Foreskin fibroblast (primary cell): ENCODE measurements at places on chromosomes 7 and 10.

DNA sequence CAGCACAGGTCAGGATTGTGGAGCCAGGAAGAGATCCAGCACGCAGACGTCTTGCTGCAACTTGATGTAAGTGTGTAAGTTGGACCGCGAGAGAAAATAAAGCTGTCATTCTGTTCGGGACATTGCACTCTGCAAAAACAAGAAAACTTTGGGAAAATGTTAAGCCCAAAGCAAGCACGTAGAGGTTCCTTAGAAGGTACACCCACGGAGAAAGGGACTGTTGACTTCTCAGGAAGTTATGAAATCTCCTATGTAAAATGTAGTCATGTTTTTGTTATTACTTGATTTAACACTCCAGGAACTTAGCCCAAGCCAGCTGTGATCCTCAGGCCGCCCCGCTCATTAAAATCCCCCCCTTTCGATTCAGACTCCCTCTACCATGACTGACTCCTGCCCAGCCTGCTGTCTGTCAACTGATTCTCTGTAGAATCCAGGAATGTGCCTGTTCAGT is 196.1 kb upstream of the TCF7L2 start:
- DNase-seq: peak; percentile 36

DNA sequence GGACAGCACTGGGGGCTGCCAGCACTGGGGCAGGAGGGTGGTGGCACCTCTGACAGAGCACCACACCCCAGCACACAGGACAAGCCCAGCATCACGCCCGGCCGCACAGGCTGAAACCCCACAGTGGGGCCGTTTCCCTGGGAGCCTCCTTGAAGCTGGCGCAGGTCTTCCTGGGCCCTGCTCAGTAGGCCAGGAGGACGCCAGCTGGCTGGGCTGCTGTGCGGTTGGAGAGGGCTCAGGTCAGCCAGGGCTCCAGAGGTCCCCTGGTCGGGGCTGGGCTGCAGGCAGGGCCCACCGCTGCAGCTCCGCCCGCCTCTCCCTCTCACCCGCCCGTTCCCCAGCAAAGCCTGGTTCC is 137.3 kb downstream of the TCERG1L start:
- no peak for DNase-seq

- DNase-seq: peak; percentile 31
Measured at GRCh38 chr7:66921918-66922486, 977 bp downstream of the TMEM248 start.

DNA sequence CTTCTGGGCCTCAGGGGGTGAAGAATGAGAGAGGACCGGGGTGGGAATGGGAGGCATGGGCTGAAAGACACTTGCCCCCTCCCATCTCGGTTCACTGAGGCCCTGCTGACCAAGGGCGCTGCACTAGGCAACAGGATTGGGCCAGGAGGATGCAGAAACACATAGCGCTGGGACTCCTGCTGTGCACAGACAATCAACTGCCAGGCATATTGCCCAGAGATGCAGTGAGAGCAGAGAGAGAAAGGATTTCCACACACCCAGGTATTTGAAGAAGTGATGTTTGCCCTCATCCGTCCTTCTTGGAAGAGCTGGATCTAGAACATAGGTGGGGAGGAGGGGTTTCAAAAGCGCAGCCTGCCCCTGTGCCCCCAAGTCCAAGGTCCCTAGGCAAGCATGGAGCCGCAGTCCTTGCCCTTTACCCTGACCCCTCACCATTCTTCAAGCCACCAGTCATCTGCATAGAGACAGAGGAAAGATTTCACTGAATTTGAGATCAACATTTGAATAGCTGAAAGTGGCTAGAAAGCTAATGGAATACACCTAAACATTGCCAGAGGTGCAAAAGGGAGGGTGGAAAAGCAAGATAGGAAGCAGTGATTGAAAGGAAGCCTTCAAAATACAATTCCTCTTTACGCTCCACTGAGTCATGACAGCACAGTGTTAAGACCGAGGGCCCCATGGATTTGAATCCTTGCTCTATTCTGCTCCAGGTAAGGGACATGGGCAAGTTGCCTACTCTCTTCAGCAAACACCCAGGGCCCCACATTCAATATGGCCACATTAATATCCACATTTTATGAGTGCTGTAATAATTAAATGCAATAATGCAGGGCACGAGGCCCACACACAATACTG is 44.2 kb upstream of the TNS3 start:
- no peak for DNase-seq

DNA sequence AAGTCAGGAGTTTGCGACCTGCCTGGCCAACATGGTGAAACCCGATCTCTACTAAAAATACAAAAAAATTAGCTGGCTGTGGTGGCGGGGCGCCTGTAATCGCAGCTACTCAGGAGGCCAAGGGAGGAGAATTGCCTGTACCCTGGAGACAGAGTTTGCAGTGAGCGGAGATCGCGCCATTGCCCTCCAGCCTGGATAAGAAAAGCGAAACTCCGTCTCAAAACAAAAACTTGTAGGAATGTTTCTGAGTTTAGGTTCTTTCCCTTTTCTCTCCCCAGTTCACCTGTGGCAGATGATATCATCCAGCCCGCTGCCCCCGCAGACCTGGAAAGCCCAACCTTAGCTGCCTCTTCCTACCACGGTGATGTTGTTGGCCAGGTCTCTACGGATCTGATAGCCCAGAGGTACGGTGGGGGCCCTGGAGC is 138.8 kb upstream of the BTBD16 start:
- no peak for DNase-seq

DNA sequence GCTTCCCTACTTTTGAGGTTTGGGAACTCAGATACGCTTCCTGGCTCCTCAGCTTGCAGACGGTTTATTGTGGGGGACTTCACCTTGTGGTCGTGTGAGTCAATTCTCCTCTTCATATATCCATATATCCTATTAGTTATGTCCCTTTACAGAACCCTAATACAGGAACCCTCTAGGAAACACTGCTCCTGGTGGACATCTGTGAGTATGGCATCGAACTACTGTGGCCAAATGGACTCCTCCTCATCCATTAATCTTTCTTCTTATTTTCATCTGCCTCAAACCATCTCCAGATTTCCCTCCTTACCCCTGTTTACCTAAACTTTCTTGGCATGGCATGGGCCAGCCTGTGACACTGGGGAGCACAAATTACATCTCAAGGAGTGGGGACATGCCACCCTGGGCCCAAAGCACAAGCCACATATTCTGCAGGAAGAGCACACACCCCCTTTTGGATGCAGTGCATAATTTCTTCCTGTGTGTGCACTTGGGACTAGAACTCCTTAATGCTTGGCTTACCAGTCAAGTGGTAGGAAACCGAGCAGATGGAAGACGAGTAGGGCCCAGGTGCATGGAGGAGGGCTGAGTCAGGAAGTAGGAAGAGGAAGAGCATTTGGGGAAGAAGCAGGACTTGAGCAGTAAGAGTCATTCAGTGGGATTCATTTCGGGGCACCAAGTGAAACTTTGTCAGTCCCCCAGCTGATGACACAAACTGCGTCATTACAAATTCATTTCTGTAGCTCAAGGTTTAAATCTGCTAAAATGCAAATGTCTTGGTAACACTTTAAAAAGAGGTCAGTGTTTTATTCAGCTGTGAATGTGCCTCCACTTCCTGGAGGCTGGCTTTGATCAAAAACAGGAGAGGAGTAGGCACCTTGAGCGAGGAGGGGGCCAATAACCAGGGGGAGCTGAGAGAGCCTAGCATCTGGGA is 80.8 kb upstream of the PLXNA4 start:
- no peak for DNase-seq

- no peak for DNase-seq
Measured at GRCh38 chr10:102654566-102654965, 10.3 kb downstream of the TRIM8 start.

GRCh38 chr10:92327445-92328433 is 36.8 kb downstream of the MARCHF5 start:
- DNase-seq: no peak

DNA sequence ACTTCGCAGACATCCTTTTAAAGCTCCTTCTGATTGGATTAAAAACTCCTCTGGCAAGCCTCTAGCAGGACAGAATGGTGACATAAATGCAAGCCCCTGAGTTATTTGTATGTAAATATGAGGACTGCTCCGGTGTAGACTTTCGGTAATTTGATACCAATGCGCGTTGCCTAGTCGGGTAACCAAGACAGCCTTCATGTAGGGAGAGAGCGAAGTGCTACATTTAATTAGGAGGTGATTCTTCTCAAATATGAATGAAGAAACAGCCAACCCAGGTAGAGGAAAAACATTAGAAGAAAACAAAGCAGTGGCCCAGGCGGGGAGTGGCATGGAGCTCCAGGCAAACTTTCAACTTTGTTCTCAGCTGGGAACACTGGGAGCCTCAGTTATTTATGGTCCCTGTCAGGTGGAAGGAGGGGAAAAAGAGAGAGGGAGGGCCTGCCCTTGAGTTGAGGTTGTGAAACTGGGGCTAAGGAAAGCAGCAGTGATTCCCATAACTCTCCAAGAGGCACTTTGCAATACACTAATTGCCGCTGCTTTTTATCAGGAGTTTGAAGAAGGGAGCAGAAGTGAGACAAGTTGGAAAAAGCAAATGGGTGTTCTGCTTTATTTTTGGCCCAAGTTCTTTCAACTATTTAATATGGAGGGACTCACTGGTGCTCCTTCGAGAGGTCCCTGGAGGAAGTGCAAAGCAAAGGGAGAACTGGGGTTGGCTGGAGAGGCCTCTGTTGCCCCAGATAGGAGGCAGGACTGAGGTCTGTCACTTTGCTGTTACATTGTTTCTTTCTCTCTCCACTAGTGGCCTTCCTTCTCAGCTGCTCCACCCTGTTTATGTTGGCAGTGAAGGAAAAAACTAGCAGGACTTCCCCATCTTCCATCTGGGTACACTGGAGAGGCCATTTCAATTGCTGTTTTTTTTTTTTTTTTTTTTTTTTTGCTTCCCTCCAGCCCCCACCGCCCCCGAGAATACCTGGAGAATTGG is 234.6 kb upstream of the CCDC6 start:
- DNase-seq: no peak

- peak; percentile 36 for DNase-seq
Measured at GRCh38 chr10:73517166-73517888, 21.5 kb upstream of the PPP3CB start.

GRCh38 chr10:68086011-68086410 is 10.9 kb upstream of the HERC4 start:
- DNase-seq: peak; percentile 61

DNA sequence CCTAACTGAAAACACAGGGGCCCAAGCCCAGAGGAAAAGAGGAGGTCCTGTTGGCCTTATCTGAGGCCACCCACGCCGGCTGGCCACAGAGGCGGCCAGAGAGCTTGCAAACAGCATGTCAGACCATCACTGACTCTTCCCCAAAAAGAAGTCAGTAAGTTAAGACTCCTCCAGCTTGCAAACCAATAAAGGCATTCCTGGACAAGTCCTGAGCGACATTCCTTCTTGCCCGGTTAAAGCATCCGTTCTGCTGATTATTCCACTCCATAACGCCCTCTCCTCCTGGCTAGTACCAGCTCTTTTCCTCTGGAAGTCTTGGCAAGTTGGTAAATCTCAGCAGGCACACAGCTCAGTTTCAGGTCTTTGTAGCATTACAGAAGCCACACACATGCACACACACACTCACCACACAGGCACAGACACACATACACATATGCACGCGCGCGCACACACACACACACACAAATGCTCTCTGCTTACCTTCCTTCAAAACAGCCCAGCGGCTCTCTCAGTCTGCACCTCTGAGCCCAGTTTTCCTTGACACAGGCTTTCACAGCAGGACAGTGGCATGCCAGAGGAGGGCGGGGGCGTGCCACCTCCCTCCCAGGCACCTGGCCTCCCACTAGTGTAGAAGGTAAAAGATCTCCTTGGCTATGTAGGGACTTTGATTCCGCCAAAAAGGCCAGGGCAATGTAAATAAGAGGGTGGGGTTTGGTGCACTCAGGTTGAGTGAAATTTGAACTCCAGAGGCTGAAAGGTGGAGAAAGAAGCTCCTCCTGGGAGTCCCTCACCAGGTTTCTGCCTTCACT is 201.4 kb downstream of the TNS3 start:
- DNase-seq: no peak

- no peak for DNase-seq
Measured at GRCh38 chr10:62451611-62451975, 77.4 kb downstream of the ZNF365 start.

DNA sequence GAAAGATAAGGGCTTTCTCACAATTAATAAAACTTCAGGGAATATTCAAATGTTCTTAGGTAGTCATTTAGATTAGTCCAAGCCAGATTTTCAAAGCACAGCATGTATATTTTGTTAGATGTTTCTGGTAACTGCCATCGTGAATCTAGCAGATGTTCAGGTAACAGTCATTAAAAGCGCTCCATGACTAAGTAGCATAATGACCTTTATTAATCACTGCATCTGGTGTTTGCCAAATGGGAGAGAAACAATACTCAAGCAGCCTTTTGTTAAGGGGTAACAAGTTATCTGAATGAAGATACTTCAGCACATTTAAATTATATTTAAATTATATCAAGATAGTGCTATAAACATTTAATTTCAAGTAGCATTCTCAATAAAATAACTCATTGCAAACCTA is 47.5 kb downstream of the USP6NL start:
- DNase-seq: no peak

DNA sequence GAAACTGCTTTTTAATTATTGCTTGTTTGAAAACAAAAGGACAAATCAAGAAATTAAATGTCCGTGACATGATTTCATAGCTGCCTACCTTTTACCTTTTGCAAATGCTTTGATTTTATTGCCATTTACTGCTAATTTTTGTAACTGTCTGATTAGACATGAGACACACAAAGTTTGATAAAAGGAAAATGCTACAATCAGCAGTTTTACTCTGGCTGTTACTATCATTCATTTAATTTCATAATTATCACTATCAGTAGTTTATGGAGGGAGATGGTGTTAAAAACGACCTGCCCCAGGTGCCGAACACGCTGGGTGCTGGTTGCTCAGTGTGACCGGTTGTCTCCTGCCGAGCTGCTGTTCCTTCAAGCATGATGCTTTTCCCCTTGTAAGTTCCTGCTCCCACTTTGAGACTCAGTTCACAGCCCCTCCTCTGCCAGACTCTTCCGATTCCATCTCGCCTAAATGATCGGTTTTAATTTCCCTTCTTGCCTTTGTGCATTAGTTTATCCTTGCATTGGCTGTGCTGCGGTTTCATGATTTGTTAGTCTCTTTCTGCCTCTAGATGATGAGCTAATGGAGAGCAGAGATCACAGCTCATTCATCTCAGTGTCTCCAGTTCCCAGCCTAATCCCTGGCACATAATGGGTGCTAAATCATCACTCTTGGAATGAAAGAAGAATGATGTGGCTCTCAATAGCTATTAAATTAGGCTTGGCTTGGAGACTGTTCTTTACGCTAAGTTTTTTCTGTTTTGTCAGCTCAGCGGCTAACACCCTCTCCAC is 110.6 kb downstream of the PFKFB3 start:
- DNase-seq: no peak

DNA sequence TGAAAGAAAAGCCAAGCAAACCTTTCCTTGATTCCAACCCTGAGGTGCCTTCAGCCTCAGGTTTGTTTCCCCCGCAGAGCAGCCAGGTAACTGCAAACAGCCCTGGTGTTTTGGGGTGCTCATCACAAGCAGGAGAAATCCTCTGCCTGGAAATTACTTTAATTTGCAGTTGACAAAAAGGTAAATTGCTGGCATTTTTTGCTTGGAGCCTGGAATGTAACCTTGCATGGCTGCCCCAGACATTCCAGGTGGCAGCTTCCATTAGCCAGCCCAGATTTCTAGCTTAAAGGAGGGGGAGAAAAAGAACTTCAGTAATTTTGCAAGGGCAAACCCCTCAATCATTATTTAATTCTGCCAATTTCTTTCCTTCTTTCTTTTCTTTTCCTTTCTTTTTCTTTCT is 194.4 kb downstream of the MYOF start:
- no peak for DNase-seq

- DNase-seq: no peak
Measured at GRCh38 chr7:37068038-37068437, 343.7 kb upstream of the AOAH start.
